ENCODE measurements at places on chromosomes 1 and 21.
A peak's percentile ranks its signal among the peaks of the same experiment; 100 is the strongest.

DNA sequence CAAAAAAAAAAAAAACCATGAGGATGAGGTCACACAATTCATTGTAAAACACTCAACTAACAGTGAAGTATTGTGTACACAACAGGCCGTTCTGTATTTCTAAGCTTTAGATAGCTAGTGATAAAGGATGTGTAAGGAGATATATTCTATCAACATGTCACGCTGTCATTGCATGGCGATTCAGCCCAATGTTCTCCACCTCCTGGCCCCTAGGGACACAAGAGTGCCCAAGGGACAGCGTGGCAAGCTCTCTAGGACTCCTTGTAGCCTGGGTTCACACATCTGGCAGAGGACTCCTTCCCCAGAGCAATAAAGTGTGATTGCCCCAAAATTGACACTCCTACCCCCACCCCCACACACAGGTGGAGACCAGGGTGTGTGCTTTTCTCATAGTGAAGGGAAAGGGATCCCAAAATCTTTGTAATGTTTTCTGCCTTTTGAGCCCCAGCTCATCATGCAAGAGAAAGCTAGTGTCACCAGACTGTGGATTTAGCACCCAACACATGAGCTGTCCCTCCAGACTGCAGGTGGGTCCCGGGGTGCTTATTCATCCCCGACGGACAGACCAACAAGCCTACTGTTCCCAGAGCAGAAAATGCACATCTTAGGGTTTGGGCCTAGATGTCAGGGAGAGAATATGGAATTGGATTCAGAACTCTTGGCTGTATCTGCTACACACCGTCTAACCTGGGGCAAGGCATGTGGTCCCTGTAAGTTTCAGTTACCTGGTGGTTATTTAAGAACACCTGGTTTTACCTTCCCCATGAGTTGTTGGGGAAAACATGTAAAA lies 11.5 kb downstream of the TMPRSS3 start:
- DNase-seq = no peak

- peak; percentile 31 for DNase-seq
Observed at GRCh38 chr1:40876891-40877290, 14.7 kb upstream of the CITED4 start.

DNA sequence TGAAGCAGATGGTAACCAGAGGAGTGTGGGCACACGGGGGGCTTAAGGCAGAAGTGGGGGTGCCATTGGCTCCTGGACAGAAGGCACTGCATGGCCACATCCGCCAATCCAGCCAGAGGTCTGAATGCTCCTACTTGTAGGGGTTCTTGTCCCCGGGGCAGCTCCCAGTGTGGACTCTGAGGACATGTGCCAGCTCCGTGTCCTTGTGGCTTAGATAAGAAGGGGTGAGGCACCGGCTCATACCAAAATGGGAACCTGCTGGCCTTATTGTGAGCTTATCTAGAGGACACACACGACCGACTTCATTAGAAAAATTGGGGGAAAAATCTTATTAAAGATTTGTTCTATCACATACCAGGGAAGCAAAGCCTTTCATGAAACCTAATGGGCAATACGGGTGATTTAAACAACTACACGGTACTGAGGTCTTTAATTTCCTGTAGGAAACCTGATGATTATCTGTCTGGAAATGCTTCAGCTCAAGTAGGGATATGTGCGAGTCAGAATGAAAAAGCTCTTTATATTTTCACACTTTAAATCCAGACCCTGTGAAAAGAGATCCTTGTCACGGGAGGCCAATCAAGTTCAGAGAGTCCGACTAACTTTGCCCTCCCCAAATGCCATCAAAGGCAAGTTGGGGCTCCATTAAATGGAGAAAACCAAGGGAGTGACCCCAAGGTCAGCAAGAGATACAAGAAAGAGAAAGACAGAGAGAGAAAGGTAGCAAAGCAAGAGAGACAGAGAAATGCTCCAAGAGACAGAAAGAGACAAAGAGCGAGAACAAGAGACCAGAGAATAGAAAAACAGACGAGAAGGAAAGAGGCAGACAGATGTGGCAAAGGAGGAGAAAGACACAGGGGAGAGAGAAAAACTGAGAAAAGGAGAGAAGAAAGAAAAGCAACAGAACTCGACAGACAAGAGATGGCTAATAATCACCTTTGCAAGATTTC lies 14.1 kb upstream of the KCNN3 start:
- DNase-seq = no peak

DNA sequence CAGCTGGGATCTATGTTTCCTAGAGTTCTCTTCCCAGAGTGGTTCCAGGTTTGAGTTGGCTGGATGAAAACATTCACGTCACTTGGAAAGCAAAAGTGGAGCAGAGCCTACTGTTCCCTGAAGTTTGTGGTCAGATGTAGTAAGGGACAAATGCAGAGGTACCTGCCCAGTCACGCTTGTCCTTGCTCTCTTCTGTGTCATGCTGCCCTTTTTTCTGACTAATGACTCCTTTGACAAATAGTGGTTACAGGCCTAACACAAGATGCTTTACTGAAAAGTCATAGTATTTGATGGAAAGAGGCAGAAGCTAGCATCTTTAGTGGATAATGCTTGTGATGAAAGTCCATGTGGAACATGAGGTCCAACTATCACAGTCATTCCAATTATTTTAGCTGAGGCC lies 881.4 kb upstream of the B3GALT2 start:
- no peak for DNase-seq

DNA sequence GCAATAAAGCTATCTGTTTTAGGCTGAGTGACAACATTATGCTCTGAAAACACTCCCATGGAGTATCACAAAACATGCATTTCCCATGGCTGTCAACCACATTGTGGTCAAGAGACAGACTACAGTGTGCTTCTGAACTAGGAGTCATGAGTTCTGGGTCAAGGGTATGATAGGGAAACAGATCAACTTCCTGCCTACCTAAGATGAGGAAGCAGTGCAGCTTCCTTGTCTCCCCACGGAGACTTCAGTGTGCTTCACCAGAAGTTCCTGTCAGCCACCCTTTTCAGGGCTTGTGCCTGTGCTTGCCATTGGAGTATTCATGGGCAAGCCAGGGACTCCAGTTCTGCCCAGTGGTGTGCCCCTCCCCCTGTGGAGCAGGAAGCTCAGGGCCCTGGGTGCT lies 19.9 kb downstream of the LCE3E start:
- DNase-seq = no peak

DNA sequence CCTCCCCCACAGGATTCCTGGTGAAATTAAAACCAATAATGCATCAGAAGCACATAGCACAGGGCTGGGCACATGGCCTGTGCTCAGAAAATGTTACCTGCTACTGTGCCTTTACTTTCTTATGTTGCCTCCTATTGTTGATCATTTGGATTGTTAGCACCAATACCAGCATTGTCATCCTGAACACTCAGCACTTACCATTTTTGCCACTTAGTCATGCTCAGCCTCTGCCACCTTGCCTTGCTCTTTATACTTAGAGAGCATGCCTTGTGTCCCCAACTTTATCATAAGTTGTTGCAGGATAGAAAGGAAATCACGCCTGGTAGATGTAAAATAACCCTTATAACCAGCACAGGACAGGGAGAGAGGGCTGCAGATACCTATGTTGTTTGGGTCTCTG lies 361.0 kb upstream of the RUNX1 start:
- no peak for DNase-seq

GRCh38 chr1:244207042-244207934 lies 156.2 kb downstream of the ZBTB18 start:
- no peak for DNase-seq

DNA sequence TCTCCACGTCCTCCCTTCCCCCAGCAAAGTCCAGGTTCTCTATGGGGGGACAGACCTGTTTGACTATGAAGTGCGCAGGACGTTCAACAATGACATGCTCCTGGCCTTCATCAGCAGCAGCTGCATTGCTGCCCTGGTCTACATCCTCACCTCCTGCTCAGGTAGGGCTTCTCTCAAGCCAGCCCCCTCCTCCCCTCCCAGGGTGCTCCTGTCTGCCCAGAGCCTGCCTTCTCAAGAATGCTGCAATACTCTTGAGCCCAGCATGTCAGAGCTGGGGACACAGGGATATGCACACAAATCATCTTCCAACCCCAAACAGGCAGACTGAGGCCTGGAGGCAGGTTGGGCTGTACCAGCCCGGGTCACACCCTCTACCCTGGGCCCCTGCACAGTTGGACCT lies 35.4 kb downstream of the DISP3 start:
- DNase-seq = no peak

DNA sequence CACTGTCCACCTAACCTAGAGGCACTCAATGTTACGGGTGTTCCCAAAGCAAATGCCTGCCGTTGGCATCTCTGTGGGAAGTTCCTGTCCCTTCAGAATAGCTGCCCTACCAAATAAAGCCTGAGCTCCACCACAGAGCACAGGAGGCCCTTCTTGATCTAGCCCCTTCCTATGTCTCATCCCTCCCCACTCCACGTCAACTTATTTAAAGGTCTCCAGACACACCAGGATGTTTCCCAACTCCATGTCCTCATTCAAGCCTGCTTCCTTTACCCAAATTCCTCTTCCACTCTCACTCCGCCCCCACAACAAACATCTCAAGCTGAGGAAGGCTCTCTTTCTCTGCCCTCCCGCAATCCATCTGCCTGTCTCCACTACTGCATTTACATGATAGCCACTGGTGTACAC lies 87.7 kb downstream of the TGFBR3 start:
- no peak for DNase-seq
